ENCODE measurements at places on chromosomes 16 and 17.

GRCh38 chr16:58582133-58582532 lies 47.5 kb downstream of the CNOT1 start:
- no peak for DNase-seq

- DNase-seq, result no peak
Measured at GRCh38 chr16:86343027-86343795, 167.1 kb upstream of the FOXF1 start.

DNA sequence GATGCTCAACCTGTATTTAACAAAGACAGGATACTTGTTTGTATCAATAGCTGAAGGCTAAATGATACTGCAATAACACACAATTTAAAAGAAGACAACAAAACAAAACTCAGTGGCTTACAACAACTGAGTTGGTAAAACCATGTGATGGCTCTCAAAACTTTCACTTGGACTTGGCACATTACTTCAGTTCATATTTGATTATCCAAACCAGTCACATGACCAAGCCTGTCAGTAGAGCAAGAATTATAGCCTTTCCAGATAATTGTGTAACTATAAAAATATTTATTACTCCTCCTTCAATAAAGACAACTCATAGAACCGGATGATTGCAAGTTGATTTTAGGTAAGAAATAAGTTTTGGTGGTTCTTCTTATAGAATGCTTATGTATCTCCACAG lies 56.8 kb downstream of the NQO1 start:
- DNase-seq, result no peak

GRCh38 chr16:83116274-83116892 lies 489.6 kb downstream of the CDH13 start:
- DNase-seq, result no peak

GRCh38 chr17:48630925-48631692 lies 5.0 kb upstream of the HOXB9 start:
- no peak for DNase-seq

DNA sequence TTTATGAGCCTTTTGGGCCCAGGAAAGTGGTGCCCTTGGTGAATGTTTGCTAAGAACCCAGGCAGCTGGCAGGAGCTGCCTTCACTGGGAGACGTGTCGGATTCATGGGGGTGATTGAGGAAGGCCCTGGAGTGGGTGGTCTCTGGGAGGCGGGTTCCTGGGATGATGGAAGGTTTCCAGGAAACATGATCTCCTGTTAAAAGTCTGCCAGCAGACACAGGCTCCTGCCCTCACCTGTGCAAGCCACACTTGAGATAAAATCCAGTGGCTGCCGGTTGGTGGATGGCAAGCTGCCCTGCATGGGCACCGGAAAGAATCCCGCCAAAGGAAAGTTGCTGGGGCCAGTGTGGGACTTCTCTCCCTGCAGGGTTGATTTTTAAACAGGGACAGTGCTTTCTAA lies 189.0 kb upstream of the CIBAR2 start:
- no peak for DNase-seq

GRCh38 chr16:82846806-82847205 lies 220.0 kb downstream of the CDH13 start:
- no peak for DNase-seq

Data from NCI-H1417 treated with DMSO at 0.1 percent for 48 hours (cell line).